ENCODE measurements at places on chromosomes 6 and 20.

DNA sequence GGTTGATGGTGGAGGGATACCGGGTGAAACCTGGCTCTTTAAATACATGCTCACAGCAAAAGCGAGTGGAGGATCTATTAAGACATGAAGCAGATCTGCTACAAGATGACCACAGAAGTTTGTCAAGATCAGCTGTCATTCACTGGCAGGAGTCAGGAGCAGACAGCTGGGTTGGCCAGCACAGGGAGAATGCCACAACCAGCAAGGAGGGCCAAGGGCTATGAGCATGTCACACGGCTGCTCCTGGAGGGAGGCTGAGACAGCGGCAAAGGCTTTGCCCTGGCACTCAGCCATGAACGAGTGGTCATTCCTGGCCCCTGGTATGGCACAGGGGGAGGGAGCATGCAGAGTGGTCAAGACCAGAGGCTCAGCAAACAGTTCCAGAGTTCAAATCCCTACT is 77.6 kb downstream of the POPDC3 start:
- no peak for DNase-seq

GRCh38 chr6:123000244-123000770 is 4.3 kb downstream of the CLVS2 start:
- DNase-seq: no peak

GRCh38 chr6:52513896-52514295 is 63.0 kb downstream of the TRAM2 start:
- DNase-seq: no peak

DNA sequence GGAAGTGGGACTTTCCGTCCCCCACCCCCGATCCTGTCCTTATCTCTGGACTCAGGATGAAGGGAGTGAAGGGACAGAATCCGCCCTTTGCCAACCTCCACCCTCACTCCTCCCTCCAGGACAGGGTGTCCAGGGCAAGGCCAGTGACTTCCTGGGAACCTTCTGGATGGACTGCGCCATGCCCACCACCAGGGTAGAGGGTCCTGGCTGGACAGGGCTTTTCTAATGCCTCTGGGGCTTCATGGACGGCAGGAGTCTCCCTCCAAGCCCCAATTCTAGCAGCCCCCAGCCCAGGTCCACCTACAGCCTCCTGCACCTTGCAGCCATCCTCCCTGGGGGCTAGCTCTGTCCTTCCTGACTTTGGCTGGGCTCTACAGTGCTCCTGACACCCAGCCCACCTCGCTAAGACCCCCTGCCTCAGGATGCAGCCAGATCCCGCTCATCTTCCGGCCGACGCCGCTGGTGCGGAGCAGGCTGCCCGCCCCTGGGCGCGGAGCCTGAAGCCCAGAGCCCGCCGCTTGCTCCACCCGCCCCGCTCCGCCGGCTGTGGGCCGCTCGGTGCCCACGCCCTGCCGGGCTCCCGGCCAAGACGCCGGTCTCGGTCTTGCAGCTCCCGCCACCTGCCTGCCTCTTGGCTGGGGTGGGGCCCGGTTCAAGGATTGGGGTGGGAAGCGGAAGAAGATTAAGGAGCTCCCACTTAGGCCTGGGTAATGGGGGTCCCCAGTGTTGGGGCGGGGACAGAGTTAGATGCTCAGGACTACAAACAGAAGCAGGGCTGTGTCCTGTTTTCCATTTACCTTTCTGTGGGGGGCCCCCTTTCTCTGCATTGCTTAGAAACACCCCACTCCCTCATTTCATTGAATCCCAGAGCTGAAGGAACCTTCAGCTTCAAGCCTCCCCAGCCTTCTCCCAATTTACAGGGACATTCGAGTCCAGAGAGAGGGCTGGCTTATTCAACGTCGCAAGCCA is 72.8 kb downstream of the MDGA1 start:
- peak; percentile 71 for DNase-seq

- DNase-seq: no peak
These were observed 51.4 kb downstream of the JPH2 start for GRCh38 chr20:44135417-44136204.

DNA sequence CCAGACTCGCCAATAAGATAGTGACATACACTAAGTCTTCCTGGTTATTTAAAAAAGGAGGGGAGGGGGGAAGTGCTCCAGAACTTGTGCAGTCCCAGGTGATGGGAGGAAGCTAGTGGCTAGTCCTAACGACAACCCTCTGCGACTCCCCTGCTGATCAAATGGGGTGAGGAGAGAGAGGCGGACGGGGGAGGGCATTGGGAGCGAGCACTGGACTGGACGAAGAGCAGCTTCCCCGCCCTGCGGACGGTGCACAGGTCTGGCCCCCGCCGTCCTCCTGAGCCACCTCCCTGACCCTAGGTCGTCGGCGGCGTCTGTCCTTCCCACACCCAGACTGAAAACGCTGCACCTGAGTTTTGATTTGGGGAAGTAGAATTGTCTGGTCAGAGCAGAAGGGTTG is 2.2 kb upstream of the OLIG3 start:
- no peak for DNase-seq

- no peak for DNase-seq
These were observed 65.4 kb upstream of the FBXL4 start for GRCh38 chr6:99013145-99013544.

GRCh38 chr6:169943241-169944060 is 192.0 kb downstream of the ERMARD start:
- no peak for DNase-seq

GRCh38 chr6:108331982-108332381 is 37.1 kb downstream of the AFG1L start:
- no peak for DNase-seq

GRCh38 chr20:9290331-9290730 is 221.4 kb downstream of the PLCB4 start:
- DNase-seq: no peak

DNA sequence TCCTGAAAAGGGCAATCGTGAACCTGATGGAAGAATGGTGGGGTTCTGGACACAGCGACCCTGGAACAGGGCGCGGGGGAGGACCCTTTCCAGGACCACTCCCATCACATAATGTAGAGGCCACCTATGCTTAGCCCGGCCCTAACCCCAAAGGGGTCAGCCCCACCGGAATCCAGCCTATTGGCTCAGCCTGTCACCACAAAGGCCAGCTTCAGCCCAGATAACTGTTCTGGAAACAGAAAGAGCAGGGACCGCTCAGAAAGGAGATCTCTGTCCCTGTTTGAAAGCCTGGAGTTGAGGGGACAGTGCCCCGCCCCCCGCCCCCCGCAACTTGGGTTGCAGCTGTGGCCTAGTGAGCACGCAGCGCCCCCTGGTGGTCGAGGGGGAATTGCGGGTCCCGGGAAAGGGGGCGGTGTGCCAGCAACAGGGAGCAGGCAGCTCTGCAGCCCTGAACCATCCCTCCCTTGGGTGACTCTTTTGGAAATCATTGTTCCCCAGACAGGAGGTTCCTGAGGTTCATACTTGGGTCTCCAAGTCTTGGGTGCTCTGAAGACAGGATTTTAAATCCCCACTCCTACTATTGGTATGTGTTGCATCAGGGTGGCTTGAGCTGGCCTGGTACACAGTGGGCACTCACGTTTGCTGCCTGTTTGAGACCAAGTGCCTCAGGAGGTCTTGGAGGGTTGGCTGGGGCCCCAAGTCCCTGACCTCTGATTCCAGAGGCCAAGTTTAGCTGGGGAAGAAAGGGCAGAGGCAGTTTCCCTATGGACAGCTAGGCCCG is 1.5 kb downstream of the SIGLEC1 start:
- DNase-seq: peak; percentile 84

DNA sequence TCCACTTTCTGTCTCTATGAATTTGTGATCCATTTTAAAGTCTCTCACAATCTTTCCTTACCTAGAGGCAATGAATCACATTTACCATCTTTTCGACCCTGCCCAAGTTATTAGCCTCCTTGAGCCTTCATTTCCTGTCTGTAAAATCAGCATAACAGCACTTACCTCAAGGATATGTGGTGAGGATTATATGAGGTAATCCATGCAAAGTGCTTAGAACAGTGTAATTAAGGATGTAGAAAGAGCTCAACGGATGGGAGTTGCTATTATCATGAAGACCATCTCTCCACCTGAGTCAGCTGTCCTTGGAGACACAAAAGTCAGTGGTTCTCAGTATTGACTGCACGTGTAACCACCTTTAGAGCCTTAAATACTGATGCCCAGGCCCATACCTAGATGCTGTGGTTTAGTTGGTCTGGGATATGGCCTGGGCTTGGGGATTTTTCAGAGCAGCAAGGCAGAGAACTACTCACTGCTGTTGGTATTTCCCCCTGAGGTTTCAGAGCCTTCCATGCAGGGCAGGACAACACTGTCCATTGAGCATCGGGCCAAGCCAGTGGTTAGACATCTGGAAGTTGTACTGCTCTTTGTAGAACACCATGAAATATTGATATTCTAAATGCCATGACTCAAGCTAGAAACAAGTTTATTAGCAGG is 55.8 kb downstream of the LYRM2 start:
- no peak for DNase-seq

DNA sequence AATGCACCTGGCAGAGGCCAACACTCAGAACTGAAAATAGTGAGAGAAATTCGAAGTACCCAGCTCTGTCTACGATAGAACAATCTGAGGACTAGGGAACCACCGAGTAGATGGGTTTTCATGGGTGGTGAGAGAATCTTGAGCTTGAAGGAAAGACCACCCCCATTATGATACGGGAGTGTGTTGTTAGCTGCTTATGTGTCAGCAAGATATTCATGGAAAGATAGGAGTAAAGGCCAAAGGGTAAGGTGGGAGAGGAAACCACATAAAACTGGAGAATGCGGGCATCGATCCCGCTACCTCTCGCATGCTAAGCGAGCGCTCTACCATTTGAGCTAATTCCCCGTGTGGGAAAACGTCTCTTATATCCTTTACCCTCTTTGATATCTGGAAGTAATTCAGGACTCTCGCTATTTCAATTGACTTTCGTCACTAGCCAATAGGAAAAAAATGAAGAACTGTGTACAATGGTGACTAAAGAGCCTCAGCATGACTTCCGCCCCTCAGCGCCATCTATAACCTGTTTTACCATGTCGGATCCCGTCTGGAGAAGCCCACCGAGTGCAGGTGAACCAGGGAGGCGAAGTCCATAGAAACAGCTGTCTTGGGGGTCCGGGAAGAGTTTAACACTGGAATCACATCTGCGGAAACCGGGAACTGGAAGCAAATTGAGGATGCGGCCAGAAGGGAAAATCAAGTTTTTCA is 25.0 kb upstream of the ABT1 start:
- peak; percentile 56 for DNase-seq

- peak; percentile 51 for DNase-seq
These were observed 527 bp downstream of the FBXO30 start for GRCh38 chr6:145814035-145814500.

- DNase-seq: no peak
These were observed 15.6 kb upstream of the MATN4 start for GRCh38 chr20:45323731-45324130.

GRCh38 chr6:25022140-25022553 is 86.4 kb upstream of the RIPOR2 start:
- DNase-seq: no peak

DNA sequence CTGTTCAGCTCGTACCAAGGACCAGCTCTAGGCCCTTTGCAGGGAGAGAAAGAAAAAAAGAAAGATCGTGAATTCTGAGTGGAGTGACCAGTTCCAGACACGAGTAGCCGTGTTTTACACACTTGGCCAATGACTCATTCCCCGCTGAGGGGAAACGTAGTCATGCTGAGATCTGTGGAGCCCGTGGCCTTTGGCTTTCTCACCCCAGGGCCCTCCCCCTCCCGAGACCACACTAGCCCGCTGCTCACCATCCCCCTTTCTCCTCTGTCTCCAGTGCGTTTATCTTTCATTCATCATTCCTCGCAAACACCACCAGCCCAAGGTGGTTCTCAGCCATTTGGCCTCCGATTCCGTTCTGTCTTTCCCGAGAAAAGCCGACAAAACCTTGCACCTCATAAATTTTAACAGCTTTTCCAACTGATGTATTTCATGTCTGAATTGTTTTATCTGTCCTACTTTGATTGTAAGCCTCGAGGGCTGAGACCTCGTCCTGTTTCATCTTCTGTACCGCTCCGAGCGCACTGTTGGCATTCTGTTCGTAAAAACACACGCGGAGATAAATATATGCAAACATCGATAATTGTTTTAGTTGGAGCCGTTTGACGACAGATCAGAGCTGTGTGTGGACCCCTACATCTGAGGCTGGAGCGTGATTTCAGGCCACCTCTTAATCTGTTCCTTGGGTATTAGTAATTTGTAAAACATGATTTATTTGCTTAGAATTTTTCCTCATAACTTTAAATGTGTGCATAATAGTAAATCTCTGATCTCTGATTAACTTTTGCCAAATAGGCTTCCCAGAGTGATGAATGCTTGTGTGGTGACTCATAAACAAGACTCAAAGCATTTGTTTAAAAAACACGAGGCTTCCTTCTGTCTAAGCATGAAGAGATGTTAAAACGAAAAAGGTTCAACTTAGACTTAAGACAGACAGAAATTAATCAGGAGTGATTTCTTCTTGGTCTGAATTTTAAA is 336.6 kb downstream of the CDH4 start:
- no peak for DNase-seq

DNA sequence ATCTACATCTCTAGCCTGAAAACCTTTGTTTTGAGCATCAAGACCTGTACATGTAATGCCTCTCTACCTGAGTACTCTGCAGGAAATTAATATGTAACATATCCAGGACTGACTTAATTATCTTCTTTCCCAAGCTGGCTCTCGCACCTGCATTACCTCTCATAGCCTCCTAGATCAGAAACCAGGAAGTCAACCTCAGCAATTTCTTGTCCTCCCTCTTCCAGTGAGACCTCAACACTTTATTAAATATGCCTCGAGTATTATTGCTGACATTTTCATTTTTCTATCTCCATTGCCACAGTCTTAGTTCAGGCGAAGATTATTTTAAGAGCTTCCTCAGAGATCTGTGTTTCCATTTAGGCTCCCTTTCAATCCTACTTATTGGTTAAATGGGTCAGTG is 69.0 kb downstream of the MACROD2 start:
- DNase-seq: no peak

DNA sequence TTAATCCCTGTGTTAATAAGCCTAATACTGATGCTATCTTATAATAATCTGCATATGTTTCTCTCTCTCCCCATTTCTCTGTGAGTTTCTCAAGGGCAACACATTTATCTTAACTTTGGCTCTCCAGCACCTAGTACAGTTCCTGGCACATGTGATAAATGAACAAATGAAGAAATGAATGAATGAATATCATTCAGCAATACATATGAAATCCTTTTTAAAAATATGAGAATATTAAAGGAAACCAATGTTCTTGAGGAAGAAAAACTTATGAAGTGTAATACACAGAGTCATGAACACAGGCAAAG is 55.9 kb downstream of the PIGU start:
- no peak for DNase-seq

DNA sequence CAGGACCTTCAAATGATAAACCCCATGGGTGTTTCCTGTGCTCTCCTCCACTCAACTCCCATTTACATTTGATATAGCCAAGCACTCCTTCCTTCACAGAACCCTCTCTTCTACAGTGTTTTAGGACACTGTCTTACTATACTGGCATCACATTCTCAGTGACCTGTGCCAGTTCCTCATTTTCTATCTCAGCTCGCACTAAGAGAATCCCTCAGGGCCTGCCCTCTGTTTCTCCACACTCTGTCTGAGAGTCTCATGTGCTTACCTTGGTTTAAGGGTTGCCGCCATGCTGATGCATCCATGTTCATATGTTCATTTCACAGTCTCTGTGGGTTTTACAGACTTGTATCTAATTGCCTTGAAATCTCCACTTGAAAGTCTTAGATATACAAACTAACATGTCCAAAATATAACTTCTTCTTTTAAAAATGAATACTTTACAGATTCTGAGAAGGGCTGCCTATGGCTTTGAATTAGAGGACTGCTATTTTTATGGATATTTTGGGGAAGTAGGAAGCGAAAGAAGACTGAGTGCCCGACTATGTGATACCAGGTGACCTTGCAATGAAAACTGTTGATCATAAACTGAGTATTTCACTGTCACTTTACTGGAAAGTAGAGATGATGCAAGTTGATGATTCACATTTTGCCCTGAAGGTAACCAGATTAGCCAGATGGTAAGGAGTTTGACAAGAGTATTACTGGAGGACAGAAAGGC is 153.1 kb upstream of the SIM1 start:
- no peak for DNase-seq
